ENCODE measurements at places on chromosomes 4 and X.

DNA sequence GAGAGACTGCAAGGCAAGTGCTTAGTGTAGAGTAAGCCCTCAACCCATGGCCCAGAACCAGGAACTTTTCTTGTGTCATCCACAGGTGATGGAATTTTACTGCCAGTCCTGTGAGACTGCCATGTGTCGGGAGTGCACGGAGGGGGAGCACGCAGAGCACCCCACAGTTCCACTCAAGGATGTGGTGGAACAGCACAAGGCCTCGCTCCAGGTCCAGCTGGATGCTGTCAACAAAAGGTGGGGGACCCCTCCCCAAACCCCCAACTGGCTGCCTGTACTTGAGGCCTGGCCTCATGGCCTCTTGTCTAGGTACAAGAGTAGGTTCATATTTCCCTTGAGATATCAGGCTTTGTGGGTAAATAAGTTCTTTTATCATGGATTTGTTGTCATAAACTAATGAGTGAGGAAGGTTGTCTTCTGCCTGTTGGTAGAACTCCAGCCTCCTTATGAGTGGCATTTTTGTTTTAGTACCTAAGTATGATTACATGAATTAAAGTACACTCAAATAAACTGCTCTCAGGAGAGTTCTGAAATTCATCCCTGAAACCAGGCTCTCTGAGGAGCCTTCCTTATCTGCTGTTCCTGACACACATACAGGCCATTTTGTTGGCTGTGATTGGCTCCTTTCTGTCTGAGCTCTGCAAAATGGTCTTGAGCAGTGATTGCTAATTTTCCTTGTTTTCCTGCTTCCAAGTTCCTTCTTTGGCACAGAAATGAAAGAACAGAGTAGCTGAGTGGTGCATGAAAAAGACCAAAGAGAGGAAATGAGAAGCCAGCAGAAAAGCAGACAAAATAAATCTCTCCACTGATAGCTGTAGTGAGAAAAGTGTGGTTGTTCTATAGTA is 51.4 kb upstream of the MND1 start:
- no peak for DNase-seq

- peak; percentile 47 for DNase-seq
These were observed 14.2 kb upstream of the HERC5 start for GRCh38 chr4:88442689-88443191.

DNA sequence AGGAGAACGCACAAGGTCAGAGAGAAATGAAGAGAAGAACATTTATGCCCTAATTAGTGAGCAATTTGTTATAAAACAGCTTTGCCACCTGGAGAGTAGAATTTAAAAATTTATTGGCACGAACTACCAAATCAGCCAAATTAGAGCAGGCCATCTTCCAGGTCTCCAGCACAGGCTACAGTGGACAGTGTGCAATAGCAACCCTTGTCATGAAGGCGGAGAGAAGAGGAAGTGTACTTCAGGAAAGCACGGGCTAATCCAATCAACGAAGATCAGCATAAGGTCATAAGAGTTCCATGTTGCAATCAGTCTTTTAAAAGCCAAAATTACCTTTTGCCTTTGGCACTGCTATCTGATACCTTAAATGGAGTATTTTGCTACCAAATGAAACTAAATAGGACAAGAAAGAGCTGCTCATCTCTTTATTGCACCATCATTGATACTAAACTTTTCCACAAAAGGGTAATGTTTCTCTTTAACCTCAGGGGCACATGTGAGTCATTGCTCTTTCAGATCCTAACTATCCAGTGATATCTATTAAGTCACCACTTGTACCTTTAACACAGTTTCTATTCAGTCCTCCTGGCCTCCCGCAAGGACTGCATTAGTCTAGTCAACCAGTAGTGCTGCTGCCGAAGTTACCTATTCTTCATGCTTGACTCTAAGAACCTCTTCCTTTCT is 19.9 kb downstream of the ANK2 start:
- peak; percentile 44 for DNase-seq

- no peak for DNase-seq
These were observed 43.9 kb upstream of the GEMIN8 start for GRCh38 chrX:14073556-14073955.

DNA sequence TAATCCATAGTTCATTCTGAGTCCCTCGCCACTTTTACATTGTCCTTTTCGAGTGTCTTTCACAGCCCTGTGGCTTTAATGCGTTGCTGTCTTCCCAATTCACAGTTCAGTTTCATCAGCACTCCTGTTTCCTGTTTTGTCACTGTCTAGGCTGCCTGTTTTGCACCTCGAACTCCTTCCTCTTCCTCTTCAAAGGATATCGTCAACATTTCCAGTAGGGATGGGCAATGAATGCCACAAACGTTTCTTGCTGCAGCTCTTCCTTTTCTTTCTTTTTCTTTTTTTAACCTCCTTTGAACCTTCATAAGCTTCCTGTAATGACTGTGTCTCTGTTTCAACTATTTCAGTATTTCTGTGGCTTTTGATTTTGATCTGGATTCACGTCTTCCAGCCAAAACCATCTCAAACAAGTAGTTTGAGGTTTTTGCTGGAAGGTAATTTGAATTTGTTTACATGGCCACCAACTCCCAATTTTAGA is 105.4 kb downstream of the ANXA3 start:
- DNase-seq = no peak

- DNase-seq = no peak
These were observed 166.2 kb downstream of the ATP10D start for GRCh38 chr4:47651231-47651630.

DNA sequence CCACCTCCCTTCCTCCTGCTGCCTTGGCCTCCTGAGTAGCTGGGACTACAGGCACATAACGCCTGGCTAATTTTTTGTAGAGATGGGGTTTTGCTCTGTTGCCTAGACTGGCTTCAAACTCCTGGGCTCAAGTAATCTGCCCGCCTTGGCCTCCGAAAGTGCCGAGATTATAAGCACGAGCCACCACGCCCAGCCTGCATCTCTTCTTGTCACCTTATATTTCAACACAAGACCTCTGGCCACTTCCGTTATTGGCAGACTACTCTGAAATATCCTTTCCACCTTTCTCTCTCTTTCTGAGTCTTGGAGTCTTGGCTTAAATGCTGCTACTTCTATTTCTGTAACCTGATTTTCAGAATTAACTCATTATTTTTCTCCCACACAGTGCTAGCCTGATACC is 5.6 kb downstream of the KIAA0232 start:
- no peak for DNase-seq

- no peak for DNase-seq
These were observed 45.0 kb downstream of the TIGD2 start for GRCh38 chr4:89156174-89156914.

DNA sequence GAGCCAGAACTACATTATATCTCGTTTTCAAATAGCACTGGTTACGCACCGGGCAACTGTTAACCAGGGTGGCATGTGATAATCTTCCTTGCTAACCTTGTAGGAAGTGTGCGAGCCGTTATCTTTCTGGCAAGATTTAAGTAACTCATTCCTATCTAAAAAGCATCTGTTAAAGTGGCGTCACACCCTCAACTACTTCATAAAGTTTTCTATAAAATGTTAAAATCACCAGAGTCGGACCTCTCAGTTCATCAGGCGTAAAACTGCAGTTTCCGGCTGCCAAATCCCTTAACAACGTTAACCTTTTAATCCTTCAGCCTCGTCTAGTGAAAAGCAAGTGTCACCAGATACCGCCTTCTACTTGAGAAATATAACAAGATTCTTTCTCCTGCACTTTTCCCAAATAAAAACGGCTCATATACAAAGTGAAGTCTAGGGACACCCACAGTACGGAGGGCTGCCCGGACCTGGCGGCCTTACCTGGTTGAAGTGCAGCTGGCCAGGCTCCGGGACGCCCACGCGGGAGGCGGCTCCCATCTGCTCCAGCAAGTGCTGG is 1.2 kb downstream of the SLC39A8 start:
- DNase-seq = peak; percentile 35

Data from ACHN (cell line).